Heart left ventricle (tissue), 16 donors: ENCODE measurements at places on chromosomes 12 and 14. TPM values are rescaled to one million over a fixed set of nuclear protein-coding genes. Genes with fewer than 3 reads are reported as not detected.

The NRIP2 gene
- 2.1 TPM for polyA plus RNA-seq

The NXPH4 gene
- polyA plus RNA-seq = 2.3 TPM

- no peak for DNase-seq
Observed at GRCh38 chr12:79155683-79156082, 291.1 kb downstream of the SYT1 start.

DNA sequence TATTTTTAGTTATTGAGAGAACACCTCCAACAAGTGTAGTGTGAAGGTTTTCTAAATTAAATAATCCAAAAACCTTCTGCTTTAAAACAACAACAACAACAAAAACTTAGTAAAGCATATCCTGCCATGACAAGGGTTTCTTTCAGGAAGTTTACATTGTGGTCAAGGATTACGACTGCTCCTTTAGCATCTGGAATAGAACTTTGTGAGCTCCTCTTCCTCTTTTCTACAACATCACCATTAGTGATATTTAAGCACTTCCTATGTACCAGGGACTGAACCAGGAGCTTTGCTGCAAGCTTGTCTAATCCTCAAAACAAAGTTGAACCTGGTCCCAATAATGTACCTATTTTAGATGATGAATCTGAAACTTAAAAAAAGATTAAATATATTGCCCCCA, 315.4 kb upstream of the KITLG start:
- no peak for DNase-seq

GRCh38 chr12:55675666-55676065, 32.0 kb downstream of the ITGA7 start:
- no peak for DNase-seq

- no peak for DNase-seq
Observed at GRCh38 chr14:79630288-79630960, 580.9 kb downstream of the DIO2 start.
